Gastrocnemius medialis (tissue), 4 donors: ENCODE measurements at places on chromosomes 16 and 17.

DNA sequence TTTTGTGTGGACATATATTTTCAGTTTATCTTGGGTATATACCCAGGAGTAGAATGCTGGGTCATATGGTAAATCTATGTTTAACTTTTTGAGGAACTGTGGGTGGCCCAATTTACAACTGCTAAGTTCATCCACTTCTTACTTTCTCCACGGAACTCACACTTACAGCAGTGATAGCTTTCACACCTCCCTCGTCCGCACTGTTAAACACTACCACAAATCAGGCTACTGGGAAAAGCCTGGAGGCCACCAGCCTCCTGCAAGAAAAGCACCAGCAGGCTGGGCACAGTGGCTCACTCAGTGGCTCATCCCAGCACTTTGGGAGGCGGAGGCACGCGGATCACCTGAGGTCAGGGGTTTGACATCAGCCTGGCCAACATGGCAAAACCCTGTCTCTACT is 14.7 kb upstream of the ZG16 start:
- DNase-seq = no peak

GRCh38 chr17:14098246-14098645 is 28.9 kb downstream of the COX10 start:
- no peak for DNase-seq

DNA sequence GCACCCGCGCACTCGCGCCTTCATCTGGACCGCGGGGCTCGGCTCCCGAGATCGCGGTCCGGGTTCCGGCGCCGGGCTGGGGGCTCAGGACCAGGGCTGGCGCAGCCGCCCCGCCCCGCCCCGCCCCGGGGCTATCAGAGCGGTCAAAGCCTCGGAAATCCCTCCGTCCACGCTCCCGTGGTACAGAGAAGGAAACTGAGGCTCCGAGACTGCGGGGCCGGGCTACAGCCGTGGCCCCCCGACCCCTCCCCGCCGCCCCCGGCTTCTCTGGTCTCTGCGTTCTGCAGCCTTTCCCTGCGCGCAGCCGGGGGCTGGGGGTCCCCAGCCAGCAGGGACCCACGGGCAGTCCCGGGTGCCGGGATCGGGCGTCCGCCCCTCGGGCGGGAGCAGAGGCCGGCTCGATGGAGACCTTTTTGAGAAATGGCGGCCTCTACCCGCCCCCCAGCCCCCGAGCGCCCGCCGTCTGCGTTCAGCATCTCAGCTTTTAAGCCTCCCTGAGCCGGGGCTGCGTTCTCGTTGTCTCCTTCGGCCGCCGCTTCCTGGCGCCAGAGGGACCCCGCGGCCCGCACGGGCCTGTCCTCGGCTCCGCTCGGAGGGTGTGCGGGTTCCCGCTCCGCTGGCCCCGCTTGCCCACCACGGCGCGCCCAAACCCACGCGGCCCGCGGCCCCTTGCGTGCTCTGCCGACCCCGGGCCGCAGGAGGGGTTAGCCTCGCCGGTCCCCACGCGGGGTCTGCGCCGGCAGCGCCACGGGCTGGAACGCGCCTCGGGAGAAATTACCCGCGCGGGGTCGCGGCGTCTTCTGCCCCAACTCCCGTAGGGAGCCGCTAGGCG is 1.5 kb upstream of the NPTX1 start:
- peak; percentile 48 for DNase-seq

GRCh38 chr16:53191413-53191812 is 136.6 kb downstream of the CHD9 start:
- no peak for DNase-seq

DNA sequence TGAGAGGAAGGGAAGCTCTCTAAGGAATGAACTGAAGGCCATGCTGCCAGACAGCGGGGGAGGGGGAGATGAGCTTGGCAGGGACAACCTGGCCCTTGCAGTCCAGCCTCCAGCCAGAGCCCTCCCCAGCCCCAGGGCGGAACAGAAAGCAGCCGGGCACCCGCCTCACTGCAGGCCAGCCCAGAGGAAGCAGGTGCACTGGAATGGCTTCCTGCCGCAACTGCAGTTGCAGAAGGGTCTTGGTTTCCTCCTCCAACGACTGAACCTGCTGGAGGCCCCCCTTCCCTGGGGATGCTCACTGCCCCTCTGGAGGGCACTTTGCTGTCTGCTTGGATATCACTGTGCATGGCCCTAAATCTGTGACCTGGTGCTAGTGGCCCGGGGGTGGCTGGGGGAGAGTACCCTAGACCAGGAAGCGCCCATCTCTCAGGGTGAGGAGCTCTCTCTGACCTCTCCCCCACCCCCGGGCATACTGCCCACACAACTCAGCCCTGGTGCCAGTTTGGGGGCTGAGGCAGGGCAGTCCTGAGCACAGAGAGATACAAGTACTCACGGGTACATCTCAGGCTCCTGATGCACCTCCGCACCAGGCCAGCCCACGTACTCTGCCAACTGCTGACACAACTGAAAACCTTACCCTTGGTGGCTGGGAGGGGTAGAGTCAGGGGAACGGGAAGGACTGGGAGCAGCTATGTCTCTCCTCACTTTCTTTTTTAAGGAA is 41.1 kb downstream of the MYO18A start:
- DNase-seq = peak; percentile 83

DNA sequence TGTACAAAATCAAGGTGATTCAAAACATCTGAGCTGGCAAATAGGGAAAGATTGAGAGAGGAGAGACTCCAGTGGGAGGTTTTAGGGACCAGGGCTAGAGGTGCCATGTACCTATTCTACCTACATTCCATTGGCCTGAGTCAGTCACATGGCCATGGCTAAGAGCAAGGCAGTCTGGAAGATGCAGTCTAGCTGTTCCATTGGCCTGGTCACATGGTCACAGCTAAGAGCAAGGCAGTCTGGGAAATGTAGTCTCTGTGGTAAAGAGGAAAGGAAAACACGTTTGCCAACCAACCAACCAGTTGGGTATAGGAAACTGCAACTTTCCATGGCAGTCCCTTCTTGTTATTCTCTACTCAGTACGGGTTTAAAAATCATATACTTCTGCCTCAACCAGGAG is 369.1 kb downstream of the XYLT1 start:
- DNase-seq = no peak

DNA sequence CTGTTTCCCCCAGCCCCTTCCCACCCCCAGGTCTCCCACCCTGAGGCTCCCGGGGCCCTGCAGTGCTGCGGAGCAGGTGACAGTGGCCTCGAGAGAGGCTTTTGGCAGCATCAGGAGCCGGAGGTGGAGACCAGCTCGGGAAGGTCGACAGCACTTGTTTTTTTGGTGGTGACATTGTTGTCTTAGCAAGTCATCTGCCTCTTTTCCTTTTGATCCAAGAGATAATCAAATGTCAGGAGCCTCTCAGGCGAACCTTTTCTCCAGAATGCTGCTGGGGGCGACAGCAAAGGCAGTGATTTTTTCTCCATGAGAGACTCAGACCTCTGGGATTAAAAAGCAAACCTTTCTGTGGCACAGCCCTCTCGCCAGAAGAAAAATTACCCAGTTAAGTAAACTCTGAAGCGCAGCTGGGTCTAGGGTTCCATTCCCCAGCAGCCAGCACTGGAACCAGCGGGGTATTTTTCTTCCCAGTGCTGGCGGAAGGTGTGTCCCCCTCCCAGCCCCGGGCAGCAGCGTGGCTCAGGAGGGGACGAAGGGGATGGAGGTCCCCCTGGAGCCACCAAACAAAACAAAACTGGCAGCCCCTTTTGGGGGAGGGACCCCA is 37.2 kb downstream of the GRIN2C start:
- no peak for DNase-seq

DNA sequence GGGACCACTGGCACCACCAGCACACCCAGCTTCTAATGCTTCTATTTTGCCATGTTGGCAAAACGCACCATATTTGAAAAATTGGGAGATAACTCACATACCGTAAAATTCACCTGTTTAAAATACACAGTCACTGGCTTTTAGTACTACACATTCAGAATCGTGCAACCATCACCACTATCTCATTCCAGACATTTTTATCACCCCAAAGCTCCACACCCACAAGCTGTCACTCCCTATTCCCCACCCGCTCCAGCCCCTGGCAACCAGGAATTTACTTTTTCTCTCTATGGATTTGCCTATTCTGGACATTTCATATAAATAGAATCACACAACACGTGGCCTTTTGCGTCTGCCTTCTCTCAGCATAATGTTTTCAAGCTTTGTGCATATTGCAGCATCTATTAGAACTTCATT is 25.0 kb downstream of the PPL start:
- no peak for DNase-seq

GRCh38 chr17:27586203-27586721 is 44.7 kb upstream of the LGALS9 start:
- no peak for DNase-seq

- DNase-seq = no peak
Measured at GRCh38 chr17:83007504-83008185, 71.8 kb upstream of the METRNL start.

DNA sequence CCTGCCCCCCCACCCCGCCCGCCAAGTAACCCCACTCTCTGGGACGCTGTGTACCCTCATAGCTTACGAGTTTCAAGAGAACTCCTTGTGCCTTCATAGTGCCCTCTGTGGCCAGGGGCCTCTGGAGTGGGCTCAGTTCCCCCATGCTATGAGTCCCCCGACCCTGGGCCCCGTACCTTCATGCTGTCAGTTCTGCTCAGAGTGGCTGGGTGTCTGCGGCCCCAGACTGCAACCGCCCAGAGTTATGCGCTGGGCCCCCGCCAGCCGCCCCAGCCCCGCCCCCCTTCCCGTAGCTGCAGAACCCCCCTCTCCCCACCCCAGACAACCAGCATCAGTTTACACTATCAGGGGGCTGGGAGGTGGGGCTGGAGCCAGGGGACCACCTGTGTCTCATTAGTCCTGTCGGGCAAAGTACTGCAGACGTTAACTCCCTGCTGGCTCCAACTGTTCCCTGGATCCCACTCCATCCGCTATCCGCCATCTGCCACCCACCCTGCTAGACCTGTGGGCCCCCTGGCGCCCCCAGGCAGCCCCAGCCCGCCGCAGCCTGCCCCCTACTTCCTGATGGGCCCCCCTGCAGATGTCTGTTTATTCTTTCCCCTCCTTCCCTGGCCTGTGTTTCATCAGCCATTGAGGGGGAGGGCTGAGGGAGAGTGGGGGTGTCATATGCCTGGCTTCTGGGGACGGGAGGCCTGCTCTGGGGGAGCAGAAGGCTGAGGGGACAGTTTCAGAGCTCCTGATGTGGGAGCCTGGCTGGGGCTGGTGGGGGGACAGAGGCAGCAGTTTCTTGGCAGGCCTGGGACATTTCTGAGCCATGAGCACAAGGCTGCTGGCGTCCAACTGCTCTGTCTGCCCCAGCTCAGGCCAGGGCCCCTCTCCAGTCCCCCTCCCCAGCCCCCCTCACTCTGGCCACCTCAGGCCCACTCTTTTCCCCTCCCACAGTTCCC is at the start of gene MFAP4:
Gene MFAP4, minus strand, starts transcription at position 217 of the 947 bp plus-strand sequence. Its CDS starts 35 bp downstream, at position 182.
- peak; percentile 58 for DNase-seq

DNA sequence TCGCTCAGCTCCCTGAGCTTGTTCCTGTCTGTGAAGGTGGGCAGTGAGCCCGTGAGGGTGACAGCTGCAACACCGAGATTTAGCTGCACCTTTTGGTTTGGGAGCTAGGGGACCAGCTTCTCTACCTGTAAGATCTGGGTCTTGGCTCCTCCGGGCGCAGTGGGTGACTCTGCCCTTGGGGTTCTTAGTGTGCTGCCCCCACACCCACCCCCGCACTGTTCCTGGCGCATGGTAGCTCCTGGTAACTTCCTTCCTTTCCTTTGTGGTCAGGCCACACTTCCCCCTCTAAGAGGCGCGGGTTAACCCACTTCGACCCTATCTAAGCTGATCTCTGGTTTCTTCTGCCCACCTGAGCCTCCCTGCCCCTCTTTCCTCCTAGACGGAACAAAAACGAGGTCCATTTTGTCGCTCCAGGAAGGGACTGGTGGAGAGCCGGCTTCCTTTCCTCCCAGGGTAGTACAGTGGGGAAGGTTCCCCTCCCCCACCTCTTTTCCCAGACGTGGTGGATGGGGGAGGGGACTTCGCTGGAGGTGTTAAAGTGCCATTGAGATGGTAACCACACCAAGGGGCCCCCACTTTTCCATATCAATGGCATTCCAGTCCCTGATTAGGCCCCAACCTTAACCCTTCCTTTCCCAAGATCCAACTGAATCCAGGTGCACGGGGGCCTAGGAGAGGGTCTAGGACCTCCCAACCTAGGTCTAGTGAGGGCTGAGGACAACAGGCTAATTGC is 4.6 kb upstream of the CLDN9 start:
- no peak for DNase-seq

DNA sequence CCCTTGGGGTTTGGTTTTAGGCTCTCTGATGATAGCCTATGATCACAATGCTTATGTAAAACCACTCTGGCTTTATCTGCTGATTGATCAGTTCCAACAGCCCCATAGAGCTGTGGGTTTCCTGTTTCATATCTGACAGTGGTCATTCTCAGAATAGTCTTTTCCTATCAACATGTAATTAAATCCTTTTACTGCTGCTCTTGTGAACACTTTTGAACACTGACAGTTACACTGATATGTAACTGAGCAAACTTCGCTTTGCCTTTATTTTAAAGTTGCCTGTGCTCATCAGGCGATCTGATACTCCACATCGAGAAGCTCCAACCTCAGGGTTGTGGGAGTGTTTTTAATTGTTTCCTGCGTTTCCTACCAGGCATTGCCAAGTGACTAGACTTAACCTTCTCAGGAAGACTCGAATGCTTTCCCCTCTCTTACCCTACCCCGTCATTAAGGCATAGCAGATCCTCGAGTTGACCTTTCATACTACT is 17.3 kb upstream of the CLEC18B start:
- no peak for DNase-seq

GRCh38 chr17:8951206-8951605 is 14.3 kb downstream of the PIK3R5 start:
- DNase-seq = no peak

- DNase-seq = no peak
Measured at GRCh38 chr17:5837055-5837491, 233.1 kb upstream of the WSCD1 start.

- no peak for DNase-seq
Measured at GRCh38 chr17:1752425-1753262, 9.2 kb upstream of the SERPINF1 start.

GRCh38 chr17:80737106-80738019 is 192.7 kb downstream of the RPTOR start:
- no peak for DNase-seq

DNA sequence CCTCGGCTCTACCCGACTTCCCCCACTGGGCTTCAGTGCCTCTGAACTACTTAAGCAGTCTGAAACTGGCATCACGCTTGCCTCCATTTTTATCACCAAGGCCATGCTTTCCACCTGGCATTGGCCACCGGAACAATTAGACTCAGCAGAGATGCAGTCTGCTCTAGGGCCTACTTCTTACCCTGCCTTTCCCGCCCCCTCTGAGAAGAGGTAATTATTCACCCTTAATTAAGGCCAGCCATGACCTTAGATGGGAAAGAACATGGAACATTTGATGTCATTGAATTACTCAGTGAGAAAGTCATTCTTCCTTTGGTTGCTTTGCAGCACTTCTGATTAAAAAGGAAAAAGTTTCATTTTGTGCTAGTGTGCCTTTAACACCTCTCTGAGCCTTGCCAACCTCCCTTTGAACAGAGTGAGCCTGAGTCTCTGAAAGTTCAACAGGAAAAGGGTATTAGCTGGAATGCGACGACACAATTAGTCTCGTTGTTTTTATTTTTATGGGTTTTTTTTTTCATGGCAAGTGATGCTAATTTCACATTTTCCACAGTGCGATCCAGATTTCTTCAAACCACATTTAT is 60.9 kb upstream of the TNRC6A start:
- DNase-seq = no peak

GRCh38 chr17:78046923-78047322 is 81.6 kb downstream of the TMC6 start:
- DNase-seq = no peak

- no peak for DNase-seq
Measured at GRCh38 chr17:75513641-75514000, 1.7 kb downstream of the CASKIN2 start.
